ENCODE measurements at places on chromosomes 6 and 20. TPM values are rescaled to one million over a fixed set of nuclear protein-coding genes. Genes with fewer than 3 reads are reported as not detected.

The COL12A1 gene
- 649 TPM for polyA plus RNA-seq

The CRISP2 gene
- not detected for polyA plus RNA-seq

- DNase-seq = no peak
Measured at GRCh38 chr6:98976674-98977385, 29.1 kb upstream of the FBXL4 start.

GRCh38 chr6:184161-184700 is 108.1 kb upstream of the DUSP22 start:
- no peak for DNase-seq

The GDAP1L1 gene
- 0.50 TPM for polyA plus RNA-seq

The CLVS2 gene
- polyA plus RNA-seq = 0.32 TPM

The NKX2-4 gene
- not detected for polyA plus RNA-seq

The RAET1G gene
- polyA plus RNA-seq = 0.21 TPM

DNA sequence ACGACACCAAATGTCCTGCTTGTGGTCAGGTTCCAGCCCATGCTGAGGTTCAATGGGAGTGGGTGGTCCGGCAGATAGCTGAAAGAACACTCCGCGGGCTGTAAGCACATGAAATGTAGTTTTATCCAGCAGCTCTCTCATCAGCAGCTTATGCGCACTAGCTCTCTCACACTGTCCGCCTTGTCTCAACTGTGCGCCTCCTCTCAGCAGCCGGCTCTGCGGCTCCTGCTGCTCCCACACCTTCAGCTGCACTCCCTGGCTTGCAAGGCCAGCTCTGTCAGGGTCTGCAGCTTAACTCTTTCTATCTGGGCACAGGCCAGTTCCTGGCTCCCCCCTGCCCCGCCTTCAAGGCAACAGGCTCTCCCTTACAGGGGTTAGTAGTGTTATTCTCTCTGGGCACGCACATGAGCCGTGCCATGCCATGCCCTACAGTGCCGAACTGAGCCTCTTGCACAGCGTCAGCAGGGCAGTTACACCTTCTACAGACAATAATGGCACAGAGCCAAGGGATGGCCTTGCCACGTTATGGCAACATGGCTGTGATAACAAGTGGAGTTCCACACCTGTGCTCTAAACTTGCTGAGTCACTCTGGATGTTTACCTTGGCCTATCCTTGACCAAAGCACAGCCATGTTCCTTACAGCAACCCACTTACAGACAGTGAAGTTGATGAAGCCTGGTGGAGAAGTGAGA is 84.0 kb upstream of the LRFN2 start:
- no peak for DNase-seq

The RNF39 gene
- 0.33 TPM for polyA plus RNA-seq

- no peak for DNase-seq
Measured at GRCh38 chr6:2793534-2794151, 28.4 kb downstream of the WRNIP1 start.

GRCh38 chr20:34564833-34565232 is 6.3 kb downstream of the MAP1LC3A start:
- DNase-seq = no peak

The TINAG gene
- not detected for polyA plus RNA-seq

GRCh38 chr6:11368760-11369159 is 136.3 kb upstream of the NEDD9 start:
- DNase-seq = no peak

The TP53TG5 gene
- polyA plus RNA-seq = 0.17 TPM

DNA sequence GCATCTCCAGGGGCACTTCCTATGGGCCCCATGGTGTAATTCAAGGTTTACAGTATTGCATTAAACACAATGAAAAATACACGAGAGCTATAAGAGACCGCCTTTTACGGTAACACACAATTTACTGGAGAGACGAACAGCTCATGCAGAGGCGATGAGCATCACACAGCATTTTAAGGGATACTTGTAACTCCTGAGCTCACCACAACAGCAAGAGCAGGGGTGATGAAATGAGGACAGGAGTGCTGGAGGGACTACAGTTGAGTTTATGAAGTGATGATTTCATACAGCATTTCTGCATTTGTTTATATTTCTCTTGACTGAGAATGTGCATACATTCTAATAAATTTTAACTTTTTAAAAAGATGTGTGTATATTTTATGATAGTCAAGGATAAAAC is 113.9 kb downstream of the WDR27 start:
- DNase-seq = no peak

The RHAG gene
- polyA plus RNA-seq = 1.5 TPM

The CHRNA4 gene
- polyA plus RNA-seq = 2.5 TPM

DNA sequence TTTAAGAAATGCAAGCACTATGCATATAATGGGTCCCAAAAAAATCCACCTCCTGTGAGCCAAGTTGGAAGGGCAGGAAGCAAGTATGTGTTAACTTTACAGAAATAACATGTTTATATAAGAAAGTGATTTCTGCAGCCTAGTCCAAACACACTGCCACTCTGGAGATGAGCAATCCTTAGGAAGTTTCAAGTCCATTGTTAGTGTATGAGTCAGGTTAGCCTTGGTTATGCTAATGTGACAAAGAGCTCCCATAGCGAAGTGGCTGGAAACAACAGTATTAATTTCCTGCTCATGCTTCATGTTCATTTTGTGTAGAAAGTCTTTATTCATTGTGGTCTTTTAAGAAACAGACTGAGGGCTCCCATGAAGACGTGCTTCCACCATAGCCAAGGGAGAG is 121.4 kb downstream of the TBXT start:
- DNase-seq = no peak

The FABP7 gene
- 18.0 TPM for polyA plus RNA-seq

DNA sequence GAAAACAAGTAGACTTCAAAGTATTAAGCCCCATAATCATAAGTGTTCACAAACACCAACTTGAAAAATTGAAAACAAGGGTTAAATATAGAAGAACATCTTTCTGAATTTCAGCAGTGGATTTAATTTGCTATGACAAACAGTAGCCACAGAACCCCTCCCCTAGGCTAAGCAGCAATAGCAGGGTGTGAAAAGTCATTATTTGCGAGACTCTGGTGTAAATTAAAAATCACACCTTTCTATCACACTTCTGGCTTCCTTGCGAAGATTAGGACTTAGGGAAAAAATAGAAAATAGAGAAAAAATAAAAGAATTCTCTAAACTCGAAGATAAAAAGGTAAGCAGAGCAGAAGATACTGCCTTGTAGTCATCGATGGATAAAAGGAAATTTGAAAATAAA is 6.1 kb downstream of the SAMD3 start:
- no peak for DNase-seq

The PRPH2 gene
- 5.8 TPM for polyA plus RNA-seq

DNA sequence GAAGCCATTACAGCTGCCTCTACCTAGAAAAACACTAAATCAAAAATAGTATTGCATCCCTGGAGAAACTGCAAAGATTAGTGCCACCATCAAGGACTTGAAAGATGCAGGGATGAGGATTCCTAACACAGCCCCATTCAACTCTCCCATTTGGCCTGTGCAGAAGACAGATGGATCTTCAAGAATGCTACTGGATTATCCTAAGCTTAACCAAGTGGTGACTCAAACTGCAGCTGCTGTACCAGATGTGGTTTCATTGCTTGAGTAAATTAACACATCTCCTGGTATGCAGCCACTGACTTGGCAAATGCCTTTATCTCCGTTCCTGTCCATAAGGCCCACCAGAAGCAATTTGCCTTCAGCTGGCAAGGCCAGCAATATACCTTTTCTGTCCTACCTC is 117.4 kb downstream of the TBC1D32 start:
- no peak for DNase-seq

The GTSF1L gene
- polyA plus RNA-seq = not detected

The BPIFB2 gene
- polyA plus RNA-seq = not detected

GRCh38 chr20:15902493-15902892 is 670.8 kb downstream of the KIF16B start:
- DNase-seq = no peak

- no peak for DNase-seq
Measured at GRCh38 chr20:23211164-23211563, 125.0 kb upstream of the CD93 start.

The KCNB1 gene
- polyA plus RNA-seq = 9.8 TPM

- DNase-seq = no peak
Measured at GRCh38 chr20:53379014-53379832, 214.4 kb downstream of the ZNF217 start.

- DNase-seq = peak; percentile 31
Measured at GRCh38 chr6:106163446-106163965, 77.4 kb downstream of the PRDM1 start.

DNA sequence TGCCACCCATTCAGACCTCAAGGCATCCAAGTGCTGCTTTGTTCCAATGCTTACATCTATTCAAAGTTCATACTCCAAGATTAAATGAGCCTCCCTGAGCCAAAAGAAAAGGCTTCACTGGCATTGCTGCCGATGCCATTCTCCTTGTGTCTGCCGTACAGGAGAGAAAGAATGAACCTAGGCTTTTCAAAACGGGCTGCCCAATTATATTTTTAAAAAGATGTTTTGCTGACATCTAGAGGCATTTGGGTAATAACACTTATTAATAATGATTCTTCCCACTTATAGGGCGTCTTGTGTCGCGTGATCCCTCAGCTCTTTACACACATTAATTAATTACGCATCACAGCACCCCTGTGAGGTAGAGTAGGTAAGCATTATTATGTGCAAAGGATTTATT is 545.6 kb downstream of the PKHD1 start:
- peak; percentile 11 for DNase-seq

GRCh38 chr6:6696867-6697531 is 108.5 kb downstream of the LY86 start:
- no peak for DNase-seq

DNA sequence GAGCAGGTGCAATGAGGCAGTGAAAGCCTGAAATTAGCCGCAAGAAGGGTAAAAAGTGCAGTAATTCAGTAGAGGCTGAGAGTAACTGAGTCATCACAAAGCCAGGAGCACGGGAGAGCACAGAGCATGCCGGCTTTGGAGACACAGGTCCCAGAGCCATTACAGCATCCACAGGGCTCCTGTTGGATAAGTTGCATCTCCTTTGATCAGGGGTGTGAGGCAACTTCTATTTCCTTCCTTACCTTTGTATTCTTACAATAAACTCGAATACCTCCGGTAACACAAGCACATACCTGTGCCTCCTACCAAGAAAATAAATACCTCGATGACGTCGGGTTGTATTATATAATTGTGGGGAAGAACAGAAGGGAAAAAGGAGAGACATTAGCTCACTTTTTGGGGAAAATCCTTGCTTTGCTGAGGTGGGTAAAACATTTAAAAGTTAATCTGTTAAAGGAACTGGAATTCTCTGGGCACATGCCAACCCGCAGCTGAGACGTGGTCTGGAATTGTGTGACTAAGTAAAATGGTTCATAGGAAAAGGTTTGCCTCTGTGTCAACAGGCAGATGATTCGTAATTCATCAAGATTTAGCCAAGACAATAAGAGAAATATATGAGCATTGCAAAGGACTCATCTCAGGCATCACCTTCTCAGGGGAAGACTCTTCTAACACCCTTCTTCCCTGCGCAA is 360.7 kb upstream of the ZFP64 start:
- DNase-seq = no peak

- DNase-seq = peak; percentile 46
Measured at GRCh38 chr20:5569021-5569420, 181.2 kb upstream of the SHLD1 start.

DNA sequence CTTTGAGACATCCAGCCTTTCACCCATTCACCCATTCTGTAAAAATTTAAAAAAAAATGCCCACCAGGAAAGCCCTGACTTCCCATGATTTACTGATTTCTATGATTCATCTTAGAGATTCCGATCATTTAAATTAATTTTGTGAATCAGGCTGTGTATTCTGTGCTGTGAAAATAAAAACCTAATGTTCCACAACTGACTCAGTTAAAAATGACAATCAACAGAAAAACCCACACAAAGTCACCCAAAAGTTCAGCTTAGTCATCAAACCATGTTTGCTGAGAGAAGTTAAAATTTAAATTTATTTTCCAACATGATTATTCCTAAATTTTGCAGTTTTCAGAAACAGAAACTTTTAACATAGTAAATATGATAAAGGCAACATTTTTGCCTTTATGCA is 509.9 kb downstream of the TENT5A start:
- no peak for DNase-seq

The CRIP3 gene
- polyA plus RNA-seq = 0.53 TPM

The ZNF451 gene
- polyA plus RNA-seq = 24.4 TPM

GRCh38 chr20:25081065-25081729 is 744 bp downstream of the VSX1 start:
- DNase-seq = peak; percentile 31

The FAM209B gene
- not detected for polyA plus RNA-seq

- no peak for DNase-seq
Measured at GRCh38 chr6:123276546-123276980, 280.5 kb downstream of the CLVS2 start.

The PRSS35 gene
- polyA plus RNA-seq = 29.8 TPM

DNA sequence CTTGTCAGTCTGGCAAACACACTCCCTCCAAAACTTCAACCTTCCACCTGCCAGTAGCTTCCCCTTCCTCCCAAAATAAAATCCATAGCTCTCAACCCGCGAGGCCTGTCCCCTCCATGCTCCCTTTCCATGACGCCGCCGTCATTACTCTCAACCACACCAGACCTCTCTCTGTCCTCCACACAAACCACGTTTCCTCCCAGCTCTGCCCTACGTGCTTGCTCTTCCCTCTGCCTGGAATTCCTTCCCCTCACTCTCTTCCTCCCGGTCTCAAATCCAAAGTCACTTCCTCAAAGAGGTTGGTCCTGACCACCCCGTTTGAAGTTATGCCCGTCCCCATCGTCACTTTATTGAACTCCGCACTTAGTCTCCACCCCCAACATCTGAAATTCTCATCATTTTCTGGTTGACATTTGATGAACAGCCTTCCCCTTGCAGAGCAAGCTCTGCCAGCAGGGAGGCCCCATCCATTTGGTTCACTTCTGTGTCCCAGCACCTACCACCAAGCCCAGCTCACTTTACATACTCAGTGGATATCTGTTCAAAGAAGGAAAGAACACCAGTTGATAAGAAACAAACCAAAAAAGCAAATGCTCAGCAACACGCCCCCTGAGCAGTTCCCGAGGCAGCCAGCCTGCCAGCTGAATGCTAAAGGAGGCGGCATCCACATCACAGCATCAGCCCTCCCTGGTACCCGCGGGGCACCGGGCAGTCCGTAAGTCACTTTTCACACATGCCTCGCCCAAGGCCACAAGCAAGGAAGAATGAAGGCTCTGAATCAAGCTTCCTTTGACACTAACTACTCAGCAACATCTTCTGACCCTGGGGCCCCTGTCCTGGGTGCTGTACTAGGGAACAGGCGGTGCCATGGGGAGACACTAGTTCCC is 125.0 kb downstream of the NFATC2 start:
- no peak for DNase-seq

The PRDM13 gene
- not detected for polyA plus RNA-seq

- no peak for DNase-seq
Measured at GRCh38 chr6:3650076-3650958, 101.2 kb downstream of the PXDC1 start.

The C20orf204 gene
- polyA plus RNA-seq = 0.79 TPM

GRCh38 chr20:58048096-58048702 is 180.3 kb downstream of the ANKRD60 start:
- no peak for DNase-seq

The COQ3 gene
- polyA plus RNA-seq = not detected

Data from muscle of arm (tissue), 14 donors.